ENCODE measurements at places on chromosomes 12 and 14.

DNA sequence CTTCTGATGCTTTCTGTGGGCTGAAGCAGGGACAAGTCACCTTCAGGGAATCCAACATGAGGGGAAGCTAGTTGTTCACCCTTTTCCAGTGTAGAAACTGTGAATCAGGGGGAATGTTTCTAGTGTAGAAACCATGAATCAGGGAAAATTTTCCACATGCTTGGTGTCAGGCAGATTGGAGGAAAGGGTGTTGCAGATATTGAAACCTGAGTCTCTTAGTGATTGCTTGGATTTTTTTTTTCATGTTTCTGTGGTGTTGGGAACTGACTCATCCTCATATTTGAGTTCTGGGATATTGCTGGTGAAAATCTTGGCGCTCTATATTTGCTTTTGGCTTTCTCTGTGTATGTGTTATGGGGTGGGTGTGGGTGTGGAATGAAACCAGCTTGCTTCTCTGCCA is 144.5 kb upstream of the FBXO33 start:
- DNase-seq: no peak

DNA sequence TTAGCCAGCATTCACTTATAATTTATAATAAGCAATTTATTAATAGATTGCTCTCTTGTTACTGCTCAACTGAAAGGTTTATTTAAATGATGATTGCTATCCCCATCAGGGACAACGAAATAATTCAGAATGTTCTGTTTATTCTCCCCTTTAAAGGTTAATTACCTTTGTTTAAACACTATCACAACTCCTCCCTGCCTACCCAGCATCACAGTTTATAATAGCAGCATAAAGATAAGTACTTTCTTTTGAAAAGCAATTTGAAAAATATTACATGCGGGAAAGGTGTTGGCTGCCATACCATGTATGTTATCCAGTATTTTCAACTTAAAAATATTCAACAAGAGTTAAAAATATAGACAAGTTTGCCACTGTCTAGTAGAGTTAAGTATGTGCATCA is 30.6 kb downstream of the SCAF11 start:
- DNase-seq: no peak

- DNase-seq: no peak
Measured at GRCh38 chr12:124658806-124659402, 91.5 kb upstream of the NCOR2 start.

DNA sequence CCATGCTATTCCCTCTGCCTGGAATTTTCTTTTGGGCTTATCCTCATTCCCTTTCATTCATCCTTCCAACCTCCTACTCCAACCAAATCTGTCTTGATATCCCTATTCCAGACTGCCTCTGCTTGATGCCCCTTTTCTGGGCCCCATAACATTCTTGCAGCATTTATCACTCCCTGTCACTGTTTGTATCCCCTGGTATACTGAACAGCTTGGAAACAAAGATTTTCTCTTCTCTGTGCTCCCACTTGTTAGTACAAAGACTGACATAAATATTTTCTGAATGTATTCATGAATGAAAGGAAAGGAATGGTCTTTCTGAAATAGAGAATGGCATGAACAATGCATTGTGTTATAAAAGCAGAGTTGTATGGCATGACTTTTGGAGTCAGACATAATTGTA is 7.5 kb downstream of the IRAK4 start:
- no peak for DNase-seq

- DNase-seq: no peak
Measured at GRCh38 chr12:111387747-111388323, 17.9 kb upstream of the SH2B3 start.

DNA sequence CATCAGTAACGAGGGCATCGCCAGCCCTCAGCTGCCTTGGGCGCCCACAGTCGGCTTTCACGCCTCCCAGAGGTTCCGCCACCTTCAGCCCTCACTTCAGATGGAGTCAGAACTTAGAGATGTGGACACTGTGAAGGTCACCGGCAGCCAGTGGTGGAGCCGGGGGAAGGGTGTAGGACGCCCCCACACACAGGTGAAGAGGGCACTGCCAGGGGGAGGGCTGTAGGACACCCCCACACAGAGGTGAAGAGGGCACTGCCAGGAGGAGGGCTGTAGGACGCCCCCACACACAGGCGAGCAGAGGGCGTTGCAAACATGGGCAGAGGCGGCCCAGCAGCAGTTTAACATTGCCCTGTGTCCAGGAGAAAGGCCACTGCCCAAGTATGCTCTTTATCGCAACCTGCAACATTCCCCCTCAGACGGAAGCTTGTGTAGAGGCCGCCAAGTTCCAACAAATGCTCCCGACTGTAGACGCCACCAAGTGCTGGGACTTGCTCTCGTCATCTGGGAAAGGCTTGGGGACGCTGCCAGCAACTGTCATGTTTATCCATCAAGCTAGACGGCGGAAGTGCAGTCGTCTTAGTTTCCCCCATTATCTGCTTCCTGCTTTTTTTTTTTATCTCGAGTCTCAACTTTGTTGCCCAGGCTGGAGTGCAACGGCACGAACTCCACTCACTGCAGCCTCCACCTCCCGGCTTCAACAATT is 4.9 kb upstream of the ANKLE2 start:
- DNase-seq: no peak

DNA sequence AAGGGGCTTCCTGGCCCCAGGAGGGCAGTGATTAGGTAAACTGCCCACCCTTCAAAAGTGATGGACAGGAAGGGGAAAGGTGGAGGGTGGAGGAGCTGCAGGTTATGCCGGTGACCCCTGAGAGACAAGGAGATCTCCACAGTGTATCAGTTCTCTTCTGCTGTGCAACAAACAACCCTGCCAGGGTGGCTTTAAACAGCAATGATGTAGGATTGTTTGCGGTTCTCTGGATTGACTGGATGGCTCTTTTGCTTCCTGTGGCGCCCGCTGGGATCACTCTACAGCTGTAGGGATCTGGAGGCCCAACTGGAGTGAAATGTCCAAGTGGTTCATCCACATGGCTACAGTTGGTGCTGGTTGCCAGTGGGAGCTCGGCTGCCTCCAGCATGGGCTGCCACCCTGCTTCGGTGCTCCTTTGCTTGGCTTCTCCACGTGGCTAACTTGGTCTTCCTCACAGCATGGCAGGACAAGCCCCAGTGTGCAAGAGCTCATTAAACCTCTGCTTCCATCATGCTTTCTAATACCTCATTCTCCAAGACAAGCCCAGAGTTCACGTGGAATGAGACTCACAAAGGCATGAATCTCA is 8.6 kb upstream of the ANKRD9 start:
- DNase-seq: no peak

DNA sequence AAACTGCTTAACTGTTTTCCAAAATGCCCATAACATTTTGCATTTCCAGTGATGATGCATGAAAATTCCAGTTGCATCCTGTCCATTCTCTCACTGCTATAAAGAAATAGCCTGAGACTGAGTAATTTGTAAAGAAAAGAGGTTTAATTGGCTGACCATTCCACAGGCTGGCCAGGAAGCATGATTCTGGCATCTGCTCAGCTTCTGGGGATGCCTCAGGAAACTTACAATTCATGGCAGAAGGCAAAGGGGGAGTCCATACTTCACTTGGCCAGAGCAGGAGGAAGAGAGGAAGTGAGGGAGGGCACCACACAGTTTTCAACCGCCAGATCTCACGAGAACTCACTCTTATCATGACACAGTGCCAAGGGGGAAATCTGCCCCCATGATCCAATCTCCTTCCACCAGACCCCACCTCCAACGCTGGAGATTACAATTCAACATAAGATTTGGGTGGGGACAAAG is 18.2 kb upstream of the CLEC2D start:
- peak; percentile 58 for DNase-seq
